Mesothelial cell of epicardium (in vitro differentiated cells): ENCODE measurements at places on chromosomes 12 and 14. TPM values are rescaled to one million over a fixed set of nuclear protein-coding genes. Genes with fewer than 3 reads are reported as not detected.

The TAS2R7 gene
- 0.20 to 0.40 TPM (median 0.20 TPM) in 3 replicates for total RNA-seq

The PZP gene
- total RNA-seq = not detected in 3 replicates

The AGAP2 gene
- total RNA-seq = 2.0 to 2.8 TPM (median 2.2 TPM) in 3 replicates

The SERPINA4 gene
- not detected in 3 replicates for total RNA-seq

The THAP2 gene
- 7.8 to 8.9 TPM (median 8.9 TPM) in 3 replicates for total RNA-seq

The DPY19L2 gene
- 18.7 to 19.0 TPM (median 18.9 TPM) in 3 replicates for total RNA-seq

The GMPR2 gene
- 72.5 to 78.7 TPM (median 74.1 TPM) in 3 replicates for total RNA-seq

The GPRC5A gene
- 107 to 116 TPM (median 108 TPM) in 3 replicates for total RNA-seq

GRCh38 chr12:22539055-22539454 is 5.3 kb downstream of the C2CD5 start:
- DNase-seq = no peak

GRCh38 chr12:64840949-64841717 is 16.7 kb downstream of the TBC1D30 start:
- no peak for DNase-seq

GRCh38 chr14:33511851-33512640 is 438.8 kb downstream of the EGLN3 start:
- no peak for DNase-seq

DNA sequence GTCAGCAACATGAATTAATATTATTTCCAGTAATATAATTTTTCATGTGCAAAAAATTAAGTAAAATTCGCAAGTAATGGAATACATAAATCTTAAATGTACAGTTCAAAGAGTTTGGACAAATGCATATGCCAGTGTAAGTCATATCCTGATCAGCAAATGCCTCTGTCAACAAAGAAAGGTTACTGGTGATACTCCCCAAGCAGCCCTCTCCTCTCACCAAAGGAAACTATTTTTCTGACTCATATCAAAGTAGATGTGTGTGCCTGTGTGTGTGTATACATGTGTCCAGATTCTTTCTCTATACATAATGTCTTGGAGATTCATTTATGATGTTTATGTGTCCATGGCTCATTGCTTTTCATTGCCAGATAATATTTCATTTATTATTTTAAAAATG is 1035.0 kb downstream of the SLC16A7 start:
- DNase-seq = no peak

GRCh38 chr12:558580-558979 is 98.8 kb downstream of the B4GALNT3 start:
- DNase-seq = no peak

DNA sequence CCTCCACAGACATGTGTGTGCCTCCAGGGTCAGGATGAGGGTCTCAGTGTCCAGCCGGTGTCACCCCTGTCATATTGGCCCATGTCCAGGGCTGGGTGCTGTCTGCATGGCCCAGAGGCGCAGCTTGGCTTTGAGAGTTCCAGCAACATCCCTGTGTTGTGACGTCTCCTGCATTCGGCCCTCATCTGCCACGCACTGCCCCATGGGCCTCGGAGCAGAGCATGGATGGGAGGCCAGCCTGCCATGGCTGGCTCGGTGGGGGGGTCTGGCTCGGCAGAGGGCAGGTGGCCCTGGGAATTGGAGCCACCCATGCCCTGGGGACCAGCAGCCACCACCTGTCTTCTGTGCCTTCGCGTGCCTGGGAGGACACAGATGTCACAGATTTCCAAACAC is 10.8 kb upstream of the TEX22 start:
- DNase-seq = no peak

DNA sequence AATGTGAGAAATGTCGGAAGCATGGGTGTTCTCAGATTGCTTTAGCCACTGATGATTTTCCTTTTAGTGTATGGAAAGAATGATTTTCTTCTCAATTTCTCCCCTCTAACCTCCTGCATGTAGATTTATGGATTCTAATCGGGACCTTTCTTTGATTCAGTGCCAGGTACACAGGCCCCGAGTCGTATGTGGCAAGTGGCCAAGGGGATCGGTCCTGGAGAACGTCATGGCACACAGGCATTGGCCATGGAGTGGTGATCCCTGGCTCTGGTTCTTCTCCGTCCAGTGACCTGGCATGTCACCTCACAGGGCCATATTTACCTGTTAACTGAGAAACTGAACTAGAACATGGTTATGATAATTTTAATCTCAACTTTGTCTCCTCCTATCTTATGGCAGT is 58.1 kb downstream of the ETV6 start:
- DNase-seq = no peak

DNA sequence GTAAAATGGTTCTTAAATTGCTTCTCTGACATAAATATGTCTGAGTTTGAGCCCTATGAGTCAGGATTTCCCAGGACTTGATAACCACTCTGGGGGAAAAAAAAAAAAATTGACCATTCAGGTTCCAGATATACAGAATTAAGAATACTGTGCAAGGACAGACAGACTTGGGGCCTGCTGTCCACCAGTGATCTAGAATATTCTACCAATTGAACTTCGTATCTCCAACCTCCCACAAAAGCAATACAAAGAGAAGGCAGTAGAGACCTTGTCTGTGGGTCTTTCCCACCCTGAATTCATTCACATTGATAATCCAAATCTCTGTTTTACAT is 4.1 kb downstream of the SINHCAF start:
- DNase-seq = no peak

- DNase-seq = no peak
These were observed 22.2 kb upstream of the OVCH1 start for GRCh38 chr12:29519585-29520182.

- DNase-seq = no peak
These were observed 20.2 kb downstream of the KLHL28 start for GRCh38 chr14:44941591-44941990.
